ENCODE measurements at places on chromosomes 13 and 19. TPM values are rescaled to one million over a fixed set of nuclear protein-coding genes. Genes with fewer than 3 reads are reported as not detected.

Gene PTH2
- total RNA-seq = not detected

Gene ADGRE2
- total RNA-seq = 0.55 TPM

Gene ITGBL1
- total RNA-seq = 1.8 TPM

Gene RNF113B
- total RNA-seq = not detected

Gene ZNF283
- total RNA-seq = 4.5 TPM

Gene LRCH1
- total RNA-seq = 9.7 TPM

Gene NLRP5
- not detected for total RNA-seq

Gene ELSPBP1
- total RNA-seq = not detected
